ENCODE measurements at places on chromosomes 11 and 22.

DNA sequence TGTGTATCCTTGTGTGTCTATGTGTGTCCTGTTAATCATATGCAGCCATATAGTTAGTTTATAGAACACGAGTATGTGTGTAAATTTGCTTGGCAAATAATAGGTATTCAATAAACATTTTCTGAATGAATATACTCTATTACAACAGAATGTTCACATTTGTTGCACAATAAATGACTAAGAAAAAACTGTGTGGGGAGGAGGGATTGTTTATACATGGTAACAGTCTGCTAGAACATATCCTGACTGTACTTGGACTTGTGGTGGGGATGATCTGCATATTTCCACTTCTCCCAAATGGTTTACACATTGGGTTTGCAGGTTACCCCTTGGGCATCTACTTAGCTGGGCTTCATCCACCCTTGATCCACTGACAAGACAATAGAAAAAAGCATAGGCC is 194.6 kb downstream of the INSC start:
- no peak for DNase-seq

DNA sequence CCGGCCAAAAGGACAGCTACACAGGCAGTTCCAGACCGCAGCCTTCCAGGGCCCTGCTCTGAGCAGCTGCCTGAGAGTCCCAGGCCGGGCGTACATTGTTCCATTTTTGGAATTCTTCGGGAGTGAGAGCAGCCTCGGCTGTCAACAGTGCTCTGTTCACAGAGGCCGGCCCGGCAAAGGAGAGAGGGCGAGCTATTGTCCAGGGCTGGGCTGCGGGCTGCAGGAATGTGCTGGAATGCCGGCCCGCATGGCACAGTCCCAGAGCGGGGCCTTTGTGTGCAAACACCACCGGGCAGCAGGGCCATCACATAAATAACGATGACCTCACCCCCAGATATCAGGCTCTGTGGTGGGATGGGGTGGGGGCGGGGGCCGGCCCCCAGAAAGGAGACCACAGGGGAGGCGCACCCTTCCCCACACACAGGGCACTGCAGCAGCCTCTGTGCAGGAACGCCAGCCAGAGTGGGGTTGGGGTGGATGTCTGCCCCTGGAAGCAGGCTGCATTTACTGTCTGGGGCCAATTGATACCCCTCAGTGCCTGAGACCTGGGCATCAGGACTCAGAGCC is 15.8 kb downstream of the LINC01488 start:
- no peak for DNase-seq

DNA sequence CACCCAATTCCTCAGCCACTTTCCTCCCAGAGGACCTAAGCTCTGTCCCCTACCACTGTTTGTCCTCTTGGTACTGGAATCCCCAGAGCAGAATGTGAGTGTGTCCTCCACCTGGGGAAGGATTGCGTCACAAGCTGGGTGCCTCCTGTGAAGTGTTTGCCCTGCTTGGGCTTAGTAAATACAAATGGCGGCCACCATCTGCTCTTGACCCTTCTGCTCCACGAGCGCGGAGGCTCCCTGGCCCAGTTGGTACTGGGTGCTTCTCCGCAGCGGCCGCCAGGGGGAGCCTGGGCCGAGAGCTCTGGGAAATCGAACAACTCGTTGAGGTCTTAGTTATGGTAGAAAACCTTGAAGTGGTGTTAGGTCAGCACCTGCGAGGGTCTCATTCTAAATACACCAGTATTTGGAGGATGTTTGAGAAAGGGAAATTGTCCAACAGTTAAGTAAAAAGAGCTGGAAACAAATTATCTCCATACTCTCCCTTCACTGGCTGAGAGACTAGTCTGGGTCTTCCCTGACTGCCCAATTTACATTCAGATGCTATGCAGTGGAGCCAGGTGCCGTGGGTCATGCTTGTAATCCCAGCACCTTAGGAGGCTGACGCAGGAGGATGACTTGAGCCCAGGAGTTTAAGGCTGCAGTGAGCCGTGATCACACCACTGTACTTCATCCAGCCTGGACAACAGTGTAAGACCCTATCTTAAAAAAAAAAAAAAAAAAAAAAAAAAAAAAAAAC is 74.6 kb upstream of the TEAD1 start:
- peak; percentile 17 for DNase-seq

- DNase-seq = no peak
Measured at GRCh38 chr11:108866781-108867180, 201.9 kb downstream of the DDX10 start.

- no peak for DNase-seq
Measured at GRCh38 chr22:23282089-23282501, 101.8 kb downstream of the BCR start.

GRCh38 chr11:125170001-125170509 is 5.5 kb downstream of the PKNOX2 start:
- DNase-seq = no peak

- no peak for DNase-seq
Measured at GRCh38 chr11:102794382-102794781, 3.6 kb downstream of the MMP1 start.

GRCh38 chr22:32578752-32579151 is 104.1 kb downstream of the FBXO7 start:
- DNase-seq = no peak

DNA sequence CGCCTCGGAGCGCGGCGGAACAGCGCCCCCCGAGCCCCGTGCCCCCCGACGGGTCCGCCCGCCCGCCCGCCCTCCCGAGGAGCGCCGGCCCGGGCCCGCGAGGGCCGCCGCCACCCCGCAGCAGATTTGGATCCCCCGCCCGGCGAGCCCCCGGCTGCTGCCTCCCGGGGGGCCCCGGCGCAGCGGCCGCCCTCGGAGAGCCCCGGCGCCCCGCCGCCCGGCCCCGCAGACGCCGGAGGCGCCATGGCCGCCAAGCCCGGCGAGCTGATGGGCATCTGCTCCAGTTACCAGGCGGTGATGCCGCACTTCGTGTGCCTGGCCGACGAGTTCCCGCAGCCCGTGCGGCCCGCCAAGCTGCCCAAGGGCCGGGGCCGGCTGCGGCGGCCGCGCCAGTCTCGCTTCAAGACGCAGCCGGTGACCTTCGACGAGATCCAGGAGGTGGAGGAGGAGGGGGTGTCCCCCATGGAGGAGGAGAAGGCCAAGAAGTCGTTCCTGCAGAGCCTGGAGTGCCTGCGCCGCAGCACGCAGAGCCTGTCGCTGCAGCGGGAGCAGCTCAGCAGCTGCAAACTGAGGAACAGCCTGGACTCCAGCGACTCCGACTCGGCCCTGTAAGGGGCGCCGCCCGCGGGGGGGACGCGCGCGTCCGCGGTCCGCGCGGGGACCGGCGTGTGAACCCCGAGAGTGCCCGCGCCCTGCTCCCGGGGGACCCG is 380 bp downstream of the C11orf96 start:
- no peak for DNase-seq

GRCh38 chr22:37117092-37117491 is 7.6 kb upstream of the TMPRSS6 start:
- no peak for DNase-seq

- DNase-seq = no peak
Measured at GRCh38 chr22:45928726-45929368, 48.1 kb downstream of the WNT7B start.

DNA sequence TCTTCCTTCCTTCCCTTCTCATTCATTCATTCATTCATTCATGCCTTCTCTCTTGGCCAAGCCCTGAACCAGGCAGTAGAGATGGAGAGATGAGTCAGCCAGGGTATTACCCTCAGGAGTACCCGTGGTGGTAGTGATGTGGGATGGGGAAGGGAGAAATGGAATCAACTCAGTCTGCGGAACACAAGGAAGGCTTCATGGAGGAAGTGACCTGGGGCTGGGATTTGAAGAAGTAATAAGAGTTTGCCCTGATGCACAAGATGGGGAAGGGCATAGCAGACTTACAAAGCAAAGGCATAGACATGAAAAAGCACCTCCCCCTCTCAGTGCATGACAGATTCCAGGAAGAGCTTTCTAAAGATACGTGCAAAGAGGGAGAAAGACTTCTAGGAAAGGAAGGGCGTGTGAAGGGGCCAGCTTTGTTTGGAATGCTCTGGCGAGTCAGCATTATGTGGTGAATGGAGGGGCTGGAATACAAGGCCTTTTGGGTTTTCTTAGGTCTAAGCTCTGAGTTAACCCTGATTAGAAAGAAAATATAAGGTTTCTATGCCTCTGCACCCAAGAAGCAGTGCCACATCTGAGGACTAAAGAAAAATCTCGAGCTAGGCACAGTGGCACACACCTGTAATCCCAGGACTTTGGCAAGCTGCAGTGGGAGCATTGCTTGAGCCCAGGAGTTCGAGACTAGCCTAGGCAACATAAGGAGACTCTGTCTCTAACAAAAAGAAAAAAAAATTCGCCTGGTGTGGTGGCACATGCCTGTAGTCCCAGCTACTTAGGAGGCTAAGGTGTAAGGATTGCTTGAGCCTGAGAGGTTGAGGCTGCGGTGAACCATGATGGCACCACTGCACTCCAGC is 36.4 kb upstream of the ACER3 start:
- DNase-seq = no peak

DNA sequence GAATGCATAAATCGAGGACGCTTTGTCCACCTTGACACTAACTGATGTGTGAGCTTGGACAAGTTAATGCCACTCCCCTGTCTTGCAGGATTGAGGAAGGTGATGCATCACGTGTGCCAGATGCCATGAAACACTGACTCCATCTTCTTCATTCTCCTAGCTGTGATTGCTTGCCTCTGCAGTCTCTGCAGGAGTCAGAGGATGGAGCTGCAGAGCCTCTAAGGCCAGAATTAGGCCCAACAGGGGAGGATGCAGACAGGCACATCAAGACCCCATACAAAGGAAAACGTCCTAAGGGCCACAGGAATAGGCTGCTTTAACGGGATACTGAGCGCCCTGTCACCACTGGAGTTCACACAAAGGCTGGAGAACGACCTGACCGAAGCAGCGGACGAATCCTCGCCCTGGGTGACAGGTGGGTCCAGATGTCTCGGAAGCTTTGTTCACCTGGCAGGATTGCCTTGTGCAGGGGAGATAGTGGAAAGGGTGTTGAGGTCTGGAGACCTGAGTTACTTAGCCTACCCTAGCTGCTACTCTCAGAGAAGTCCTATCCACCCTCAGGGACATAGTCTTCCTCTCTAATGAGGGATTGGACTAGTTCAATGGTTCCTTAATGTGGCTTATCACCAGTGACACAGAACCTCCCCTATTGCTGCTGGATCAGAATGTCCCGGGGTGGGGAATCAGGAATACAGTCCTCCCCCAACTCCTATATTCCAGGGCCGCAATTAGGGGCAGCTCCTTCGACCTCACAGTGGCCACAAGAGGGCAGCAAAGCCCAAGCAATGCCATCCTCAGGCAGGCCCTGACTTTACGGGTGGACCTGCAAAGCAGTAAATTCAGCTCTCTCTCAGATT is 32.4 kb downstream of the DBX1 start:
- DNase-seq = peak; percentile 63

- no peak for DNase-seq
Measured at GRCh38 chr11:11533057-11533456, 88.7 kb downstream of the GALNT18 start.

- DNase-seq = no peak
Measured at GRCh38 chr22:40368016-40368415, 2.4 kb upstream of the SGSM3 start.

GRCh38 chr11:10770626-10771254 is 19.7 kb downstream of the CTR9 start:
- DNase-seq = no peak

- no peak for DNase-seq
Measured at GRCh38 chr11:91639359-91639758, 585.3 kb upstream of the FAT3 start.

DNA sequence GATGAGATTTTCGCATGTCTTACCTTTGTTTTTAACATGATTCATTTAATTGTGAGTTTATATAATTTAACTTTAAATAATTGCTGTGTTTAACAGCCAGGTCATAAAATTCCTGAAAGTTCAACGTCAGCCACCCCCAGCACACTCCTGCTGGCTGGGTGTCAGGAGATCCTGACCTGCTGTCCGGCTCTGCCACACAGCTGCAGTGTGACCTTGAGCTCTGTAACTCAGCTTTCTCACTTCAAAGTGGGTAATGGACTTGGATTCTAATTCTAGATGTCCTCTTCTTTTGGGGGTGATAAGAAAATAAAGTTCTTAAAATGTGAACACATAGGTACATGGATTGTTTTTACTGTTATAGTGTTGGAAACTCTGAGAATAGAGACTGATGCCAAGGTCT is 10.9 kb downstream of the VPS26B start:
- DNase-seq = no peak

- DNase-seq = no peak
Measured at GRCh38 chr11:62671236-62671607, 251 bp upstream of the UQCC3 start.

GRCh38 chr22:38487946-38488345 is 18.2 kb downstream of the DDX17 start:
- no peak for DNase-seq

- DNase-seq = no peak
Measured at GRCh38 chr11:35655254-35655653, 7.3 kb upstream of the TRIM44 start.

DNA sequence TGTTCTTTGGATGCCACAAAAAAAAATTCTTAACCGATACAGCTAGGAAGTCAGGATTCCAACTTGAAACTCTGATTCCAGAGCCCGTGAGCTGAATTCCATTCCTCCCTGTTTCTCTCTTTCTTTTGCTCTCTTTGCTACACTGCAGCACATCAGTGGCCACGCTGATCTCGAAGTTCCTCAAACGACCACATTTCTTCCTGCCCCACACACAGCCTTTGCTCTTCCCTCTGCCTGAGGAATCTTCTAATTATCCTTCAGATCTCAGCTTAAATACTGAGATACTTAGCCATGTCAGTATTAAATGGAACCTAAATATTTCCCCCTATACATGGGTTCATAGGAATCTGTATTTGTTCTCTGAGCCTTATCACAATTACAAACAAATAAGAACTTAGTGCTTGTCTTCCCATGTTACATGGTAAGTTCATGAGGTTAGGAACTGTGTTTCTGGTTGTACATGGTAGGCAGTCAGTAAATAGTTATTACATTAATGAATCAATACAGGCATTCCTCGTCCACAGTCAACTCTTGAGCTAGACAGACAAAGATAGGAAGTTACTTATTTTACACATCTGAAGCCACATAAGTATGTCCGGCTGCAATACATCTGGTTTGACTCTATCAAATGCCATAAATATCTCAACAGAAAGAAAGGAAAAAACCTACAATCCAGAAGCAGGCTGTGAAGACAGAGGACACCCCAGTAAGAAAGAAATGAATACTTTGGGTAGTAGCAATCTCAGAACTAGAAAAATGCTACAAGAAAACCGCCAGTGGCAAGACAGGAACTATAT is 86.6 kb downstream of the MAML2 start:
- no peak for DNase-seq

DNA sequence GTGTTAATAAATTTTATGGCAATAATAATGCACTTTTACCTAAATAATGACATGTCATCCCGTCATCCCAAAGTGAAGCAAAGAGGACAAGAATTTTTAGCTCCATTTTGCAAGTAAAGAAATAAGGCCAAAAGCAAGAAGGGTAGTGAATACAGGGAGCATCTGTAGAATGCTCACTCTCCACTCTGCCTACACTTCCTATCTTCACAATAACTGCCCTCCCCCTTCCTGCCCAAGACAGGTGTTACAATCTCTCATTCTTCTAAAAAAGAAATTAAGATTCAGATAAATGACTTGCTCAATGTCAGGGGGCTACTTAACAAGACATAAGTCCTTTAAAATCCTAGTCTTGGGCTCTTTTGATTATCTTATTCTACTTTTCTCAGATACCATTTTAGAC is 8.9 kb downstream of the RDX start:
- DNase-seq = no peak

- DNase-seq = peak; percentile 45
Measured at GRCh38 chr11:67118181-67118766, 789 bp upstream of the KDM2A start.

Measured in activated CD4-positive, alpha-beta T cell treated with anti-CD3 and anti-CD28 coated beads for 1 hour (primary cell).